Stimulated activated CD4-positive, alpha-beta T cell treated with anti-CD3 and anti-CD28 coated beads, Interleukin-1b, Interleukin-23, amount 100 ng/mL, for 1 hour (primary cell): ENCODE measurements at places on chromosomes 3 and 15.

DNA sequence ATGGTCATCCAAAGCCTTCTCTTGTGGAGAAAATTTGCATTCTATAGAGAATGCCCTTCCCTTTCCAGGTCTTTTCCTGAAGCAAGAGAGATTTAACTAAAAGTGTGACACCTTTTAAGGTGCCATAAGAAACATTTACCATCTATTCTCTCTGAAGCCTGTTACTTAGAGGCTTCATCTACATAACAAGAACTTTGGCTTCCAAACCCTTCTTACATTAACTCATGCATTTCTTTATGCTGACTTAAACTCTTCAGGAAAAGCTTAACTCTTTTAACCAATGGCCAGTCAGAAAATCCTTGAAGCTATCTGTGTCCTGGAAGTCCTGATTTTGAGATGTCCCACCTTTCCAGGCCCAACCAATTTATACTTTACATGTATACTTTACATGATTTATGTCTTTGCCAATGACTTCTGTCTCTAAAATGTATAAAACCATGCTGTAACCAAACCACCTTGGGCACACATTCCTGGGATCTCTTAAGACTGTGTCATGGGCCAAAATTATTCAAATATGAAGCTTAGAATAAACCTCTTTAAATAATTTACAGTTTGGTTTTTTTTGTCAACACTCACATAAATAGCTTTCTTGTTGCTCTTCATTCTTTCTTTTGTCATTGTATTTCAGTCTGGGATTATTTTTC lies 472.6 kb upstream of the NECTIN3 start:
- DNase-seq, result no peak

GRCh38 chr3:84820126-84820525 lies 138.7 kb upstream of the CADM2 start:
- no peak for DNase-seq

DNA sequence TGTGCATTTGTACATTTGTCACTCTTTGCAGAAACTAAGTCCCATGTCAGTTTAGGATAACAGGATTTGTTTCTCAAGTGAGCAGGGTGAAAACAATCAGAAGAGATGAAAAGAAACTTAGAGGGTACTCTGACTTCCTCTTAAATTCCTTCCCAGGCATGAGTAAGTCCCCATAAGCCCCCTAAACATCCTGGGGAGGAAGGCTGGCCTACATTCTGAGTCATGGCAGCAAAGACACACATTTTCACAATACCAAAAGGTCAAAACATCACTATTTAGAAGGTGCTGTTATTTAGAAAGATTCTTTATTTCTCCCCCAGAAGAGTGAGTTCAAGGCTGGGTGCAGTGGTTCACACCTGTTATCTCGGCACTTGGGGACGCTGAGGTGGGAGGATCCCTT lies 7.6 kb upstream of the FOXP1 start:
- DNase-seq, result no peak

DNA sequence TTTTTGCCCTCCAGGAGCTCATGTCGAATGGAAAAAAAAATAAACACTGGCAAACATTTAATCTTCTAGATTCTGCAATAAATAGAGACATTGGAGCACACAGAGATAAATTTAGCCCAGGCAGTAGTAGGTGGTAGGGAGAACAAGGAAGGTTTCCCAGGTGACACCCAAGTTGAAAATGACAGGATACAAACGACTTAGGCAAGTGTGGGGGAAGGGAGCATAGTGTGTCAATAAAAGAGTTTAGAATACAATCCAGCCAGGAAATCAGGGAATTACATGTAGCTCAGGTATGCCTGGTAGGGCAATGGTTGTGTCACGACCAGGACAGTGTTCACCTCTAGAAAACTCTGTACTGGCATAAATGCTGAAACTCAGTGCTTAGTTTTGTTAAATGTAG lies 364.6 kb upstream of the AGTR1 start:
- DNase-seq, result no peak

DNA sequence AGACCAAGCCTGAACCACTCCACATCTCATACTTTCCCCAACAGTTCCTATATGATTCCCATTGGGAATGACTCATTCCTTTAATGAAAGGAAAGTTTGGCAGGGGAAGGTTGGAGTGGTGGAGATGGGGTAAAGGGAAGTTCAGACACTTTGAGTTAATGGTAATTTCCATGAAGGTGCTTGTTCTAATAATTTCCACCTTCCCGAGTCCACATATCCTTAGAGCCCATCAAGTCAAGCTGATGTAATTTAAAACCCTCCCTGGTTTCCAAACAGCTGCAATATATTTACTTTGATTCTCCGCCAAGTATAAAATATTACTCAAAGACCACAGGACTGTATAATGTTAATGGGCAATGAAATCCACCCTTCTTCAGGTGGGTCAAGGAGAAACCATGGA lies 95.0 kb upstream of the GALNT15 start:
- no peak for DNase-seq

GRCh38 chr15:33738941-33739664 lies 229.2 kb upstream of the CHRM5 start:
- DNase-seq, result no peak

- no peak for DNase-seq
Observed at GRCh38 chr3:27094721-27095120, 274.5 kb downstream of the NEK10 start.

DNA sequence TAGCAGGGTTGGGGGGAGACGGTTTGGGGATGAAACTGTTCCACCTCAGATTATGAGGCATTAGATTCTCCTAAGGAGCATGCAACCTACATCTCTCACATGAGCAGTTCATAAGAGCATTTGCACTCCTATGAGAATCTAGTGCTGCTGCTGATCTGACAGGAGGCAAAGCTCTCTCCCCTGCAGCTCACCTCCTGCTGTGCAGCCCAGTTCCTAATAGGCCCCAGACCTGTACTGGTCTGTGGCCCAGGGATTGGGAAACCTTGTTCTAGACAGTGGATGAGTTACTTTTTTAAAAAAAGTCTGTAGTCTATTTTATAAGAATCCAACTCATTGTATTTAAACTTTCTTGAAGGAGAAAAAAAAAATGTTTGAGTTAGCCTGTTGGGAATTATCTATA lies 100.0 kb downstream of the HHLA2 start:
- no peak for DNase-seq

- no peak for DNase-seq
Observed at GRCh38 chr3:44927371-44927770, 48.6 kb downstream of the ZDHHC3 start.

- DNase-seq, result no peak
Observed at GRCh38 chr3:25831578-25831977, 41.7 kb downstream of the OXSM start.
